ENCODE measurements at places on chromosomes 16 and 17.

- DNase-seq, result no peak
These were observed 235.2 kb downstream of the C16orf78 start for GRCh38 chr16:49608779-49609178.

GRCh38 chr17:9346296-9346926 is 229.2 kb downstream of the STX8 start:
- no peak for DNase-seq

GRCh38 chr16:49281843-49282642 is 405 bp upstream of the CBLN1 start:
- DNase-seq, result no peak

DNA sequence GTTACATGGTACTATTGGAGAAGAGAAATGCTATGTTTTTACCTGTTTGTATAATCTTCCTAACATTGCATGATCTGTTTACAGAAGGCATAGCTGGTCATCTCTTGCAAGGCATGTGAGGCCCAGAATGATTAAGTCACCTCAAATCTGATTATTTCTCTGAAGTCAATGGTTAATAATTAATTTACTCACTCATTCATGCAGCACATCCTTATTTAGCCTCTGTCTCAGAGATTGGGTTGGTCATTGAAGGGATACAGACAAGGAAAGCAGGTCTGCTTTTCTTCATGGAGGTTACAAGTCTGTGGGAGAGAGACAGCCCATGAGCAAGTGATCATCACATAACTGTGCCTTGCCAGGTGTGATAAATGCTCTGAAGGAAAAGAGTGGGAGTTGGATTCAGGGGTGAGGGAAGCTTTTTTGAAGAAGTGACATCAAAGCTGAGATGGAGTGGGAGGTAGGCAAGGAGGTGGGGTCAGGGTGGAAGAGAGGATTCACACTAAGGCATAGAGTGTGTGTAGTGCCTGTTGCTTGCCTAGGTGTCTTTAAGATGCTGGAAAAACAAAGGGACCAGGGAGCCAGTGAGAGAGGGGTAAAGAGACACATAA is 16.3 kb upstream of the RBFOX1 start:
- no peak for DNase-seq

GRCh38 chr16:52465711-52466267 is 81.2 kb downstream of the TOX3 start:
- no peak for DNase-seq

- no peak for DNase-seq
These were observed 96.5 kb downstream of the GOSR1 start for GRCh38 chr17:30573603-30574175.

DNA sequence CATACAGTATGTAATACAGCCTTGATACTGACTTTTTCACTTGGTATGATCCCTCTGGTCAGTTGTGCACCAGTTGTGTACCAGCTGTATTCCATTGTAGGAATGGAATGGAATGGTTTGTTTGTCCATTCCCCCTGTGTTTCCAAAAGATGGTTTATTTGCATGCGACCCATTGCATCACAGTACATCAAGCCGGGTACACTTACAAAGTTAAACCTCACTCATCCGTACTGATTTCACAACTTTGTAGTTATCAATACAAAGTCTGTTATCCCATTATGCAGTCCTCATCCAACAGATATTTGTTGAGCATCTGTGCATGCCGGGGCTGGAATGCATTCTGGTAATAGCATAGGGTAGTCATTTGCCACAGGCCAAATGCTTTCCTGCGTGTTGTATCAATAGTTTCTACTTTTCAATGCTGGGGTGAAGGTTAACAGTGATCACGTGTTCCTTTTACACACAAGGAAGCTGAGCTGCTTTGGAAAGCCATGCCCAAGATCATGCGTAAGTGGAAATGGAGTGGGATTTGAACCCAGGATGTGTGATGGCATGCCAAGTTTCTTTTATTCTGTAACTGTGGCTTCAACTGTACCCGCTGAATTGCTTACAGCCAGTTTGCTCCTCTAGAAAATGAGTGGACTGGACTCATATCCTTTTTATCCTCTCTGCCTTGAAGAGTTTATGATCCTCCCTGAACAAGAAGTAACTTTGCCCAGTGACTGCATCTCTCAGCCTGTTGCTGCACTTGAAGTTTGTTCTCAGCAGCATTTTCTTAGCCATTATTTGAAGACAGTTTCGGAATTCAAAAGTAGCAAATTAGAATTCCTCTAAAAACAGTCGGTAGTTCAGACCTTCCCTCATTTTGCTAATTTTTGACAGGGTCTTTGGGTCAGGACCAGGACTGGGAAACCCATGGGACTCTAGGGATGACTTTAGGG is 228.5 kb downstream of the CCDC182 start:
- no peak for DNase-seq

- DNase-seq, result no peak
These were observed 30.2 kb upstream of the GUCY2D start for GRCh38 chr17:7972131-7972785.

DNA sequence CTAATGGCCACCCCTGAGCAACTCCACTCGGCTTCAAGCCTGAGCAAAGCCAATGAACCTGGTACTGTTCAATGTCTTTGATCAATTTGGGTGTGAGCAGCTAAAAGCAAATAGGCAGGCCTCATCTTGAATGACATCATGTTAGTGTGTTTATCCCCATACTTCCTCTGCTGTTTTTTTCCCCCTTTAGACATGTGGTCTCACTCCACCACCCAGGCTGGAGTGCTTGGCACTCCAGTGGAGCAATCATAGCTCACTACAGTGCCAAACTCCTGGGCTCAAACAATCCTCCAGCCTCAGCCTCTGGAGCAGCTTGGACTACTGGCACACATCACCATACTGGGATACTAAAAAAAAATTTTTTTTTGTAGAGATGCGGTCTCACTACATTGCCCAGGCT is 75.4 kb downstream of the ARHGAP17 start:
- DNase-seq, result no peak

GRCh38 chr17:17892009-17892408 is 55.2 kb upstream of the SREBF1 start:
- DNase-seq, result no peak
